ENCODE measurements at places on chromosomes 4 and X.

GRCh38 chr4:99807666-99808065 lies 9.0 kb upstream of the DAPP1 start:
- DNase-seq = no peak

DNA sequence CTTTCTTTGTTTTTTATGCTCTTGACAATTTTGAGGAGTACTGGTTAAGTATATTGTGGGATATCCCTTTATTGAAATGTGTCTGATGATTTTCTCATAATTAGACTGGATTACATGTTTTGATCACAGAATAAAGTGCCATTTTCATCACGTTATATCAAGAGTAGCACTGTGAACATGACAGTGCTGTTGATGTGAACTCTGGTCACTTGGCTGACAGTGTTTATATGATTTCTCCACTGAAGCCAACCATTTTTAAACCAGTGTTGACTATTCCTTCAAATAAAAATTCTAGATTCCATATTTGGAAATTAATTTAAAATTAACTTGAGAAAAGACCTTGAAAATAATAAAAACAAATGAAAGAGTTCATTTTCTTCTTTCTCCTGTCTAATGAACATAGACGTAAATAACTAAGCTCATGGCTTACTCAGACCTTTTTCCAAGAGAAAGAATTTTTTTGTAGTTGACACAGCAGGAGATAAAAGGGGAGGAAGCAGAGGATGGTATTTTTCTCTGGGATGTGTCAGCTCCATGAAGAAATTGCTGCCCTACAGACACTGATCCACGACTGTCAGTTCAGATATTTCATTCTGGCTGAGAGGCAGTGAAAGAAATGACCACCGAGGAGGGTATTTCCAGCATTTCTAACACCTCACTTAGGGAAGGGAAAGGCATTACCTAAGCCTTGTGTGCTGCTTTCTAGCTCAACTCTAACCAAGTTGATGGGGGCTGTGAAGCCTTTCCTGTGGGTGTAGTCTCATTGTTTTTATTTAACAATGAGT lies 150.9 kb upstream of the ANK2 start:
- no peak for DNase-seq

- no peak for DNase-seq
These were observed 270.2 kb upstream of the SMIM31 start for GRCh38 chr4:164483711-164484110.

DNA sequence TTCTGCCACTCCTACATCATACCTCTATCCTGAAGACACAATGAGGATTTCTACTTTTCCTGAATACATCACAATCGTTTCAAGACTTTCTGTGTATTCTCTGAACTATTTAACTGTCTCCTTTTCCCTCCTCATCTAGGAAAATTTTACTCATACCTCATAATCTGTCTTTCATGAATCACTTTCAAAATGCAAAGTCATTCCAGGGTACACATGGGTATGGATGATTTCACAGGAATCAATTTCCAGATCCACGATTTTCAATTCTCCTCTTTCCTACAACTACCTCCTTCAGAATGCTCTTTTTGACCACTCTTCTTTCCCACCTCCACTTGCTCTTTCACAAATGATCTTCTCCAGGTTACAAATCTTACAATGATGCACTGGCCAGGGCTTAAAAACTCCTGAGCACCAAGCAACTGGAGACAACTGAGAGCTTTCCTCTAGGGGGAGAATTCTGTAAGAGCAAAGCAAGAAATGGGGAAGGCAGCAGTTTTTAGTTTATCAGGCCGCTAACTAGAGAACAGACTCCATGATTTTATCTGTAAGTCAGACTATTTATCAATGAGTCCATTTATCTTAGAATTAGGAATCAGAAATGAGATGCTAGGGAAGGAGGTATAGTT lies 116.4 kb downstream of the PPP3CA start:
- no peak for DNase-seq

DNA sequence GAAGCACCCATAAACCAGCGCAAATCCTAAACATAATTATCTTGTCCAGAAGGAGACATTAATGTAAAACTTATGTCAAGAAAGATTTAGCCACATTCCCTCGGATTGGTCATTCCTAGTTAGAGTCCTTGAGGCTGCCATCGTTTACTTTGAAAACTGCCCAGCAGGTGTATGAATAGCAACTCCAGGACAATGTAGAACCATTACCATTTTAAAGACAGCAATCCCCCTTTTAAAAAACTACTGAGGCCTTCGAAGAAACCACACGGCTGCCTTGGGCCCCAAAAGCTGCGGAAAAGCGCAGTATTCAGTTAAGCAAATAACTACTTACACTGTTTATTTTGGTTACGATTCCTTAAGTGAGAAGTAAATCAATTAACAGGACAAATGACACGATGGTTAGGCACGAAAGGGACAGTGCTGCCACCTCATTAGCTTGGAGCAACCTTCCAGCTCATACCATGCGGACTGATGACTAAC lies 822 bp upstream of the SGMS2 start:
- no peak for DNase-seq

- DNase-seq = no peak
These were observed 18.6 kb downstream of the MEPE start for GRCh38 chr4:87851332-87851731.

- no peak for DNase-seq
These were observed 638.9 kb upstream of the AGA start for GRCh38 chr4:178081176-178081575.

DNA sequence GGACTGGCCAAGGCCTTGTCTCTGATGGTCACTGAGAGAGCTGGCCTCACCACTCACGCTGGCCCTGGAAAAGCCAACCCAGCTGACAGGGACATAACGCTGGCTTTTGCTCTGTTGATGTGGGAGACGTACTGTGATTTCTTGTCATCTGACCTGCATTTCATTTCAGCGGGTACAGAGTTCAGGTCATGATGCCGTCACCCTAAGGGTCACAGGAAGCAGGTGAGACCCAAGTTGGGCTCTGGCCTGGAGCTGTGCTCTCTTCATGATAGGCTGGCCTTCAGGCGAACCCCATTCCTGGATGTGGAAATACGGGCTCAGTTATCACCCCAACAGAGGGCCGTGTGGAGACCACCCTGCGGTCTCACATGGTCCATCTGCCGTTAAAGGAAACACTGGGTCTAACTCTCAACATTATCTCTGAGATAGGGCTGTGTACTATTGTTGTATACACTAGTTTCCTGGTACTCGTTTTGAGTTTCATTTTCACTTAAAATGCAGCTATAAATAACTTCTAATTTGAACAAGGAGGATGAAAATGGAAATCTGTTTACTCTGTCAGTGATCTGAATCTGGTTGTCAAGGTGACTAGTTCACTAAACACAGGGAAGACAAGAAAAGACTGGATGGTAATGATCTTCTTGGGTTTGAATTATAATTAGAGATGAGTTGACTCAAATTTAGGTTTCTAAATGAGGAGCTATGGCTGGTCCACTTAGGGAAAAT lies 89.1 kb downstream of the TBC1D9 start:
- DNase-seq = no peak

GRCh38 chrX:7253565-7253964 lies 105.6 kb upstream of the PUDP start:
- no peak for DNase-seq

DNA sequence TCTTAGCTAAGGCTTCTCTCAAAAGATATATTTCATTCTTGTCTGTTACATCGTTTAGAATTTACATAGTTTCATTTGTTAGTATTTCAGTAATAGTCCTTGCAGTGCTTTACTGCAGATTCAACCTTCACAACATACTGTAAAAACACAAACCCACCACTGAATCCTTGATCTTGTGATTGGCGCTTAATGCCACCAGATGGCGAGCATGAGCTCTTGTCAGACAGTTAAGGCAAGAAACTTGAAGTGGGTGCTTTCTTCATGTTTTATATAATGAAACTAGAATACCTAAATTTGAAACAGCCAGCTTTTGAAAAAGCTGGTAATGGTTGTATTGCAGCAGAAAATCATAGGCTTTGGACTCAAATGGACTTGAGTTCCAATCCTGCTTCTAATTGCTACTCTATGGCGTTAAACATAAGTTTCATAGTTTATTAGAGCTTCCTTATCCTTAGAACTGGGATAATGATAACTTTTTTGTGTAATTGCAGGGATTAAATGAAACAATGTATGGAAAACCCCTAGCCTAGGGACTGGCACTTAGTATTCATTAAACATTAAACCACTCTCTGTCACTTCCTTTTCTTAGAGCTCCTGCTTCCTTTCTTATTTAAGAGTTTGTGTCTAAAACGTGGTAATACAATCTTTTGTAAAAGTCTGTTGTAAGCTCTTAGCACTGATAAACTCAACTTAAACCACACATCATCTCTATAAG lies 95.1 kb downstream of the USP9X start:
- DNase-seq = peak; percentile 6

GRCh38 chr4:166335256-166335938 lies 462.4 kb downstream of the TLL1 start:
- DNase-seq = no peak

Data from PC-9 (cell line).